ENCODE measurements at places on chromosomes 2 and 18.

- DNase-seq = no peak
Observed at GRCh38 chr2:235024191-235024860, 72.5 kb downstream of the SH3BP4 start.

GRCh38 chr2:112623913-112624777 lies 21.6 kb upstream of the SLC20A1 start:
- peak; percentile 55 for DNase-seq

GRCh38 chr2:95351598-95351915 lies 51.0 kb upstream of the FAHD2A start:
- no peak for DNase-seq

DNA sequence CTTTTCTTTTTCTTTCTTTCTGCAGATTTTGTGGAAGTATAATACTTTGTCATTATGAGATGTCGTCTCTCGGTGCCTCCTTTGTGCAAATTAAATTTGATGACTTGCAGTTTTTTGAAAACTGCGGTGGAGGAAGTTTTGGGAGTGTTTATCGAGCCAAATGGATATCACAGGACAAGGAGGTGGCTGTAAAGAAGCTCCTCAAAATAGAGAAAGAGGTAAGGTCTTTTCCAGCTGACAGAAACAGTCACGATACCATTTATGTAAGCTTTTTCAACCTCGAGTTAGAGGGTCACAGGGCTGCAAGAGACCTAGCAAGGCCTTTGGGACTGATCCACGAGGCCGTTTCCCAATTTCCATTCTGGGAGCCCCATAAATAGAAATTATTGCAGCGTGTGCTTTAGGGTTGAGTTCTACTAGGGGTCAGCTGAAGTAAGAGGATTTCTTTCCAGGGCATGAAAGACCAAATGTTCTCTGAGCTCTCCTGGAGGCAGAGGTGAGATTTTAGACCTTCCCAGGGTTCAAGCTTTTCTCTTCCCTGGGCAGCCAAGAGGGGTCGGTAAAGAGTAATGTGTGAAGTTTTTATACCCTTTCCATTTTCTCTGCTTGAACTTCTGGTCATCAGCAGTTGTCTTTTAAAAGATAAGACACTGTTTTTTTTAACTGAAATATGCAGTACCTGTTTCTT lies 15.5 kb downstream of the MAP3K20 start:
- DNase-seq = no peak

- DNase-seq = no peak
Observed at GRCh38 chr2:144011098-144011497, 508.8 kb downstream of the ZEB2 start.

DNA sequence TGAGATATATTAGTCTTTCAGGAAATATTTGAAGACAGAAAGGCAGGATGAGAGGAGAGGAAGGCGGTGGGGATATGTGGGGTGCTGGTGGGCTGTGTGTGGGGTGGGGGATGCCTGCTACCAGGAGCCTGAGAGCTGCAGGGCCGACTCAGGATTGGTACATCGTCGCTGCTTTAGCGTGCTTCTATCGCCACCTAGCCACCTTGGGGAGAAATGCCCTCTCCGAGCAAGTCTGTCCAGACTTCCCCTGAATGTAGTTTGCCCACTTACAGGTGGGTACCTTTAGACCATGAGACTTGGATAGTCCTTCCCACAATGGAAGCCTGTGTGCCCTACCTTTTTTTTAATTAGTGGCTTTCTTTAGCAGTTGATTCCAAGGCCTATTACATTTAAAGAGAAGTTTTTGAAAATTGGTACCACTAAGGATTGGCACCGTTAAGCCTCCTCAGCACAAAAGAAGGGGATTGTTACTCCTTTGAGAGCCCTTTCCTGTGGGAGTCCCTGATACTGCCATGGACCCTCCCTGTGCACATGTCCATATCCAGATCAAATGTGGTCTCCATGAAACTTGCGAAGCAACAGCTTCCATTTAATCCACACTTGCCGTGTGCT lies 114.1 kb upstream of the NDUFV2 start:
- peak; percentile 26 for DNase-seq

- no peak for DNase-seq
Observed at GRCh38 chr2:200845669-200846325, 18.7 kb downstream of the CLK1 start.
